ENCODE measurements at places on chromosomes 2 and 18.

- peak within 1 kb of the TSS; percentile 92 for H3K4me3 ChIP-seq
- DNase-seq = peak; percentile 65
- no peaks in the 10 kb centered on the region for H3K36me3 ChIP-seq
- peak within 1 kb of the TSS; percentile 98 for H3K27ac ChIP-seq
Measured at GRCh38 chr18:76495006-76495370, at the start of gene ZNF516. Gene ZNF516 (minus strand): TSS chr18:76495242. CDS start chr18:76443054, 52,188 bp downstream.

DNA sequence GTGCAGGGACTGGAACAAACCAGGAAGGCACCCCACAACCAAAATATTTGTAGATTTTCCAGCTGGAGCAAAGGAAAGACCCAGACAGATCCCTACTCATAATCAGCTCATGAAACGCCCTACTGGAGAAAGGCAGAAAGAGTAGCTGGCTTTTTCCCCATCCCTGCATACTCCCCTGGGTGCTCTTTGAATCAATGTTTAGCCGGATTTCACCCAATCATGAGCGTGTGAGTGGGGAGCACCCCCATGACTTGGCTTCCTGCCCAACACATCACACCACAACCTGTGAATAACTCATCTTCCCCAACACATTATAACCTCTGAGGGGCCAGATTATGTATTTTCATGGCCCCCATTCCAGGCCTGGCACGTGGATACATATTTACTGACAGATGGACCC, 35.1 kb upstream of the SLC14A1 start:
- H3K4me3 ChIP-seq = no peak overlapping the region
- H3K36me3 ChIP-seq = peaks cover 2% of the 10 kb centered on the region
- H3K27ac ChIP-seq = no peak overlapping the region
- peaks cover 19% of the 10 kb centered on the region for H3K4me1 ChIP-seq
- H3K27me3 ChIP-seq = peaks cover 11% of the 10 kb centered on the region
- no peak for DNase-seq

DNA sequence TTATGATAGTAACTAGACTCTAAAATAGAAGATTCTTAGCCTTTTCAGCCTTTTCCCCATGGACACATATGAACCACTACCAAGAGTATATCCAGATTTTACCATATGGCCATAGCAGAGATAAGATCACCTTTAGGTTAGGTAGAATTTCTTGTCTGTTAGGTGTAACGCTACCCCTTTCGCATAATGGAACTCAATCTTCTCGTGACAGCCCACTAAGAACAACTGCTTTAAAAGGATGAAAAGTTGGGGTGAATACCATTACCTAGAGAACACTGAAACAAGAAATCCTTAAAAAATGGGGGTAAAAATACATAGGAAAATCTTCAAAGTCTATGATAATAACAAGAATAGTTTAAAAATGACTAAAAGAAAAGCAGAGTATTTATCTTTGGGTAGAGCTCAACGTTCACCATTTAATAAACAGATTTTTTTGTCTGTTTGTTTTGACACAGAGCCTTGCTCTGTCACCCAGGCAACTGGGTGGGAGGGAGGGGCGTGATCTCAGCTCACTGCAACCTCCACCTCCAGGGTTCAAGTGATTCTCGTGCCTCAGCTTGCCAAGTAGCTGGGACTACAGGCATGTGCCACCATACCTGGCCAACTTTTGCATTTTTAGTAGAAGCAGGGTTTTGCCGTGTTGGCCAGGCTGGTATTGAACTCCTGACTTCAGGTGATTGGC, 67.2 kb downstream of the VIL1 start:
- DNase-seq = no peak
- H3K4me3 ChIP-seq = no peak overlapping the region
- no peaks in the 10 kb centered on the region for H3K4me1 ChIP-seq
- H3K27ac ChIP-seq = no peak overlapping the region
- H3K36me3 ChIP-seq = peaks cover 36% of the 10 kb centered on the region

DNA sequence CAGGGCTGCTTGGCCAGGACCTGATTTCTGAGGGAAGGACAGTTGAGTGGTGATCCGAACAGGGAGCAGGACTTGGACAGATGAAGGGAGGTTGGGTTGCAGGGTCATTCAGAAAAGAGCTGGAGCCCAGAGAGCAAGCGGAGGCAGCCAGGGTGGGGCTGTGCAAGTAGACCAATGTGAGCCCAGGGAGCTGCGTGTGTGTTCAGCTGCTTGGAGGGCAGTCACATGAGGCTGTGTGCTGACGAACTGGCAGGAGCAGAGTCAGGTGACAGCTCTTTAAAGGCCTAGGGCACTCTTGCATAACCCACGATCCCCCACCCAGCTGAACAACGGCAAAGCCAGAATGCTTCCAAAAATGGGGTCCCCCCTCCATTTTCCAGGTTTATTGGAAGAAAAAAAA, 4.6 kb upstream of the MLPH start:
- no peak for DNase-seq
- H3K4me3 ChIP-seq = no peak overlapping the region
- H3K27ac ChIP-seq = no peak overlapping the region
- H3K4me1 ChIP-seq = peaks cover 13% of the 10 kb centered on the region

- H3K27me3 ChIP-seq = no peaks in the 10 kb centered on the region
- peaks cover 21% of the 10 kb centered on the region for H3K4me1 ChIP-seq
- H3K4me3 ChIP-seq = no peak overlapping the region
- no peak overlapping the region for H3K27ac ChIP-seq
- DNase-seq = no peak
Measured at GRCh38 chr2:170224692-170225294, 46.8 kb downstream of the MYO3B start.

DNA sequence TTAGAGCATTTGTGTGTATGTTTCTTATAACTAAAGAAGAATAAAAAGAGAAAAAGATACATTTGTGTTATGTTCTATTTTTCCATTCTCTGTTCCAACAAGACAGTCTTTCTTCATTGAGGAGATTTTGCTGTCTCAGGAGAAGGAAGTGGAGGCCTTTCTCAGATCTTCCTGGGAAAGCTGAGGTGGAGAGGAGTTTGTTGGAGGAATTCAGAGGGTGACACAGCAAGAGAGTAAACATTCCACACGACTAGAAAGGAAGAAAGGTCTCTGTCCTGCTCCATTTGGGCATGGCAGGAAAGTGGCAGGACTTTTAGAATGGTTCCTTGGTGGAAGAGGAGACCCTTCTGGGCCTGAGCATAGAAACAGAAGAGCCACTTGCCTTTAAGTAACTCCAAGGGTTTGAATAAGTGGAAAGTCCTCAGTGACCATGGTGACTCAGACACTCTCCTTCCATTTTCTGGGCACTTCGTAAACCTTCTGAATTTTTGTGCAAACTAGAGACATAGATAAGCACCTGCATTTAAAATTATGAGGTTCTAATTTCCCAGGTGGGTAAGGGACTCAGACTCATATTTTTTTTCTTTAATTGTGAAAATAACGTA, 52.3 kb upstream of the COL5A2 start:
- peaks cover 9% of the 10 kb centered on the region for H3K36me3 ChIP-seq
- no peak for DNase-seq
- no peaks in the 10 kb centered on the region for H3K4me1 ChIP-seq
- no peak overlapping the region for H3K27ac ChIP-seq

- H3K27me3 ChIP-seq = no peaks in the 10 kb centered on the region
- H3K27ac ChIP-seq = no peak overlapping the region
- peaks cover 23% of the 10 kb centered on the region for H3K4me1 ChIP-seq
- peaks cover 1% of the 10 kb centered on the region for H3K36me3 ChIP-seq
- DNase-seq = no peak
Measured at GRCh38 chr2:236643480-236643879, 73.9 kb downstream of the ACKR3 start.

- peaks cover 18% of the 10 kb centered on the region for H3K4me1 ChIP-seq
- H3K4me3 ChIP-seq = no peak overlapping the region
- no peak overlapping the region for H3K27ac ChIP-seq
- no peaks in the 10 kb centered on the region for H3K36me3 ChIP-seq
- H3K27me3 ChIP-seq = no peaks in the 10 kb centered on the region
- DNase-seq = no peak
Measured at GRCh38 chr18:58276789-58277739, 233.0 kb downstream of the NEDD4L start.

DNA sequence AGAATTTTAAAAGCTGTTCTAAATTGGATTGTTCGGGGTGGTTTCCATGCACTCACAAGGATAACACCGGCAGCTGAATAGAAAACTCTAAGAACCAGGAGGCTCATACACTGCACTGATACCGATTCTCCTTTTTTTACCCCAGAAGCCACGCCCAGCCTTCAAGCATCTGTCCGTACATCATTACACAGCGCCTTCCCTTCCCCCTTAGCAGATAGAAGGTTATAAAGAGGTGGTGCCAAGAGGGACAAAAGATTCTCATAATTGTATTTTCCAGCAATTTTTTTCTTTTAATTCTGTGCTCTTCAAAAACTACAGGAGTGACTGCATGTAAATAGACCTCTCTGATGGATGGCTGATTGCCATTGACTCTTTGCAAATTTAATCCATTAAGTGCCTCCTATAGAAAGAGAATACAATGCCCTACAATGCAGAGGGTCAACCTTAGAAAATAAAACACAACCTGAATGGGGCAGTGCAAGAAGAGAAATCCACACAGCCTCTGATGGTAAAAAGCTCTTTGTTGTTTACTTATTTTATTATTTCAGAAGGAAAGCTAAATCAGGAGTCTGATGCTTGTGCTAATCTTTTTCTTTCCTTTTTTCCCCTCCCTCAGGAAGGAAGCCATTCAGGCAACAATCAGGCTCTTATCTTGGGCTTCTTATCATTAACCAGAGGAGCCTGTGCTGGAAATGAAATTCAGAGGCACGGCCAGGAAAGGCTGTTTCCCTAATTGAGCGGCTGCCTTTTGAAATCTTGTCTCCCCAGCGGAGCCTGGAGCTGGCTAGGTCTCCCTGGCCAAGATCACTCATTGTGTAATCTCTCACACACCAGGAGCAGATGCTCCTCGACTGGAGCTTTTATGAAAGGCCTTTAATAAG, 198.9 kb upstream of the NABP1 start:
- H3K27ac ChIP-seq = no peak overlapping the region
- H3K4me1 ChIP-seq = peaks cover 14% of the 10 kb centered on the region
- H3K36me3 ChIP-seq = peaks cover 8% of the 10 kb centered on the region
- H3K27me3 ChIP-seq = no peaks in the 10 kb centered on the region
- no peak overlapping the region for H3K4me3 ChIP-seq

DNA sequence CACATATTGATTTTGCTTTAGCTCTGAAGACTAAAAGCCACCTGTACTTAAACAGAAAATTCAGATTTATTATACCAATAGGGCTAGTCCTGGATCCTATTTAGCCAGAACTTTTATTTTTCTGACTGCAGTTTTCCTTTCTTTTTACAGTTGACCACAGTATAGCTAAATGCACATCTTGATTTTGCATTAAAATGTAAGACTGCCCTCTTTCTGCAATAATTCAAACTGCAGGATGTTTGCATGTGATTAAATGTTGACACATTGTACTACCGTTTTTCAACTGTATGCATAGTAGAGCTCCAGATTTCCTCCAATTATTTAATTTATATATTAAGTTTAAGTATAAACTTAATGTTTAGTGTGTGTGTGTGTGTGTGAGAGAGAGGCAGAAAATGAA, 1262.9 kb downstream of the SUCLG1 start:
- H3K36me3 ChIP-seq = no peaks in the 10 kb centered on the region
- H3K27ac ChIP-seq = no peak overlapping the region
- no peak for DNase-seq
- H3K4me3 ChIP-seq = no peak overlapping the region

DNA sequence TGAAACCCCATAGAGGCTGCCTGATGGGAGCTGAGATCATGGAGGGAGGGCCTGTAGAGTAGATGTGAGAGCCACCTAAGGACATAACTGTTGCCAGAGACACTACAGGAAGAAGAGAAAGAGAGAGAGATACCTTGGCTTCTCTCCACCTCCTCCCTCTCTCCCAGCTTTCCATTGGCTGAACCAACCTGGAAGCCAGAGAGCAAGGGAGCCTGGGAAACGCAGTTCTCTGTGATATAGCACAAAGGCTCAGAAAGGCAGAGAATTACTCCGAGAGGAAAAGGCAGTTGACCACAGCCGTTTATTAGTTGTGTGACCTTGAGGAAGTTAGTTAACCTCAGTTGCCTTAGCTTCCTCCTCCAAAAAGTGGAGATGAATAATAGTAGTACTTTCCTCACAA, 37.7 kb upstream of the MAT2A start:
- H3K27ac ChIP-seq = no peak overlapping the region
- no peak for DNase-seq
- H3K27me3 ChIP-seq = no peaks in the 10 kb centered on the region
- peaks cover 14% of the 10 kb centered on the region for H3K4me1 ChIP-seq
- H3K36me3 ChIP-seq = no peaks in the 10 kb centered on the region

DNA sequence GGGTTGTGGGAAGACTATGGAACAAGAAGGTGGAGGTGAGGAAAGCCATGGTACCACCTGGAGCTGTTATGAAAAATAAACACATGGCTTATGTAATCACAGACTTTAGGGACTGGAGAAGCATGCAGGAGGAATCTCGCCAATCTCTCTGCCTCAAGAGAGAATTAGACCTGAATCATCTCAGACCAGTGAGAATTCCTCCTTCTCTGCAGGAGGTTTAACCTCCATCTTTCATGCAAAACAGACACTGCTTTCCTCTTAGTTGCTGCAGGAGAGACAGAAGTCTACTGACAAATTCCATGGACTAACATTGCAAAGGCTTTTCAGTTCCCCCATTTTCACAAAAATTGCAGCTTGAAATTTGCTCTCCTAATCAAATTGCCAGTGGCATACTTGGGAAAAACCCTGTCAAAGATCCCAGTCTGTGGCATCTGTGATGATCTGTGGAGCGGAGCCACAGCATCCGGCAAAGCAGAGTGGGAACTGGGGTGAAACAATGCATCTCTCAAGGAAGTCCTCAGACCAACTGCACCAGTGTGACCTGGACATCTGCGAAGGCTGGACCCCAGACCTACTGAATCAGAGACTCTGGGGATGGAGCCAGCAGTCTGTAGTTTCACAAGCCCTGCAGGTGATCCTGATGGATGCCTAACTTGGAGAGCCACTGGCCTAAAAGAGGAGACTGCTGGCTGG, 28.6 kb upstream of the NCKAP5 start:
- no peak for DNase-seq
- H3K4me3 ChIP-seq = no peak overlapping the region
- H3K36me3 ChIP-seq = no peaks in the 10 kb centered on the region
- H3K27ac ChIP-seq = no peak overlapping the region
- no peaks in the 10 kb centered on the region for H3K4me1 ChIP-seq

DNA sequence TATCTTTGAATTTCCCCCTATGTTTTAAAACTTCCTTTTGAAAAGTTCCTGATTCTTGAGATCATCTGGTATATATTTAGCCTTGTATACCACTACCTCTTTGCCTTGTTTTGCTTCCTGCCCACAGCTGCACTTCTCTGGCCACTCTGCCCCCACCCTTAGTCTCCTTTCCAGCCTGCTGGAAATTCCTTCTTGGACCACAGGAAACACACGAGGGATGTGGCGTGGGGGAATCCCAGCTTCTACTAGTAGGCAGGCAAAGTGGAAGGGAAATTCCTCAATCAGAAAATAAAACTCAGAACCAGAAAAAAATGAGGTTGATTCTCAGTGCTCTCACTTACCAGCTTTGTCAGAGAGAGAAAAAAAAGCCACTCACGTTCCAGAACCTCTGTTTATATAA, 13.4 kb downstream of the IL18RAP start:
- H3K27me3 ChIP-seq = peaks cover 9% of the 10 kb centered on the region
- H3K36me3 ChIP-seq = no peaks in the 10 kb centered on the region
- no peak overlapping the region for H3K4me3 ChIP-seq
- peak overlapping the region; percentile 31 for H3K27ac ChIP-seq
